ENCODE measurements at places on chromosomes 2 and 18.

DNA sequence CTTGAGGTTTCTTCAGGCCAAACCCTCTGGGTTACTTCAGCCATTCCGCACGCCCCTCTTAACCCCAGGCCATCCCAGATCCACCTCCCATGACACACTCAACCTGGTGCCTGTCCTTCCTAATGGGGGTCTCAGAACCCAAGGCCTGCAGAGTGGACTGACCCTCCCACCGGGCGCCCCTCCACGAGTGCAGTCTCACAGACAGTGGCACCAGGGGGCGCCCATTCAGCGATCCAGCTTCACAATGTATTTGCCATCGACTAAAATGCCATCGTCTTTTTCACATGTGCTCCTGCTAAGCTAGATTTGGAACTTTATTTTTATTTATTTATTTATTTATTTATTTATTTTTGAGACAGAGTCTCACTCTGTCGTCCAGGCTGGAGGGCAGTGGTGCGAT, 38.5 kb downstream of the INPP5D start:
- DNase-seq = no peak

GRCh38 chr18:12287684-12288402, 20.2 kb upstream of the TUBB6 start:
- no peak for DNase-seq

DNA sequence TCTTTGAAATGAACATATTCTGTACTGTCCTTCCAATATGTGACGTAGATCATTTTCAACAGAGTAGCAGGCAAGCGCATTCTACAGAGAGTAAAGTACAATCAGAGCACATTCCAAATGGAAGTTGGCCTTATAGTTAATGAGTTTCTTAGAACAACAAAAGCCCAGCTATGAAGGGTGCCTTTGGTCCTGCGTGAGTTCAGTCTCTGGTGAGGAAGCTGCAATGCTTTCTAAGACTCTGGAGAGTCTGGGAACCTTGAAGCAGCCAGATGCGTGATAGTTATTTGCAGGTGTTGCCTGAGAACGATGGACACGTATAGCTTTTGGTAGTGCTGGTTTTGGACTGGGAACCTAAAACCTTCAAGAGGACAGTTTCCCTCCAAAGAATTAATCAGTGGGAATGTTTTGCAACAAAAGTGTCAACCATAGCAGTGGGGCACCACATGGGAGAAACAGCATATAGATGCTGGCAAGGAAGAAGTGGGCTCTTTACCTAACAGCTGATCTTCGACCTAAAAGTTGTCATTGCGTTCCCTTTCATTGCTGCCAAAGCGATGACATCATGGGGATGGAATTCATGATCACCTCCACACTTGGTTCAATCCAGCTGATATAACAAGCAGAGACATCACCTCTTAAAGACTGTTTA, 9.3 kb upstream of the SNORC start:
- no peak for DNase-seq

GRCh38 chr2:41329040-41329439, 718.8 kb upstream of the PKDCC start:
- DNase-seq = no peak

GRCh38 chr2:28137221-28137620, 246.7 kb downstream of the BABAM2 start:
- no peak for DNase-seq

- DNase-seq = no peak
These were observed 427.1 kb downstream of the RND3 start for GRCh38 chr2:150060341-150060740.

DNA sequence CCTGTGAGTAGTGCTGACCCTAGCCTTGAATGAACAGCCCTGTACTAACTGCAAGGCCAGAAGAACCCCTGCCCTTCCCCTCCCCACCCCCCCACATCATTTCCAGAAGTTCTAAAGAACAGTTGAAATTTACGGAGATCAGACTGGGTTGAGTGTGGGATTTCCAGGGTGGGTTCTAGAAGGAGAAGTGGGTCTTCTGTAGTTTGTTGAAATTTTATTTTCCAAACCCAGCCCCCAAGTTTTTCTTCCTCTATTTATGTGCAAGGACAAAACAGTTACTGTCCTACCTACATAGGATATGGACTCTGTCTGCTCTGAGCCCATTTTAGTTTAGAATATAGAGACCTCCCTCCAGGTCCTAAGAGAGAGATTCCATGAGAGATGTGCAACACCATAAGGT, 26.3 kb upstream of the CASP10 start:
- no peak for DNase-seq

- DNase-seq = no peak
These were observed 286.5 kb upstream of the SYT4 start for GRCh38 chr18:43563780-43564179.

DNA sequence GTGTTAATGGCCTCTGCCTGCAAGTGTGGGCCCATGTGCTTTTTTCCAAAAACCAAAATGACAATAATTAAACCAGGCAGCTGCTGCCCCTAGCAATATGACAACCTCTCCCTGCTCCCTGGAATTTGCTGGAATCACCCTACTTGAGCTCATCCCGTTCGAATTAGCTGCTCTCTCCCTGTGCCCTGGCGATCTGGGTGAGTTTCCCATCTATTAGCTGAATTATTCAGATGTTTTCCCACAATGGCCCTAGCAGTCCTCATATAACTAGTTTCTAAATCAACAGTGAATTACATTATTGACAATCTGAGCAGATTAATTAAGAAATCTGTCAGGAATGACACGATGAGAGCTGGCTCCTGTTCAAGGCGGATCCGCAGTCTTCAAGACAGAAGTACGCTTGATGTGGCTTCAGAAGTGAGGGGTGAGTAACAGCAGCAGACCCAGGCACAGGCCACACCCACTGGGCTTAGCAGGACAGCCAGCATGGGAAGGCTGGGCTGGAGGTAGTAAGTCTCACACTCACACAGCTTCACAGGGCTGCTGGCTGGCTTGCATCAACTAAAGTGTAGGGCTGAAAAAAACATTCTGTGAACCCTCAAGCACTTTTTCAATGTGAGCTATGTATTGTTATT, 366.2 kb upstream of the ID2 start:
- no peak for DNase-seq

- DNase-seq = no peak
These were observed 87.4 kb upstream of the SALL3 start for GRCh38 chr18:78892177-78892576.

DNA sequence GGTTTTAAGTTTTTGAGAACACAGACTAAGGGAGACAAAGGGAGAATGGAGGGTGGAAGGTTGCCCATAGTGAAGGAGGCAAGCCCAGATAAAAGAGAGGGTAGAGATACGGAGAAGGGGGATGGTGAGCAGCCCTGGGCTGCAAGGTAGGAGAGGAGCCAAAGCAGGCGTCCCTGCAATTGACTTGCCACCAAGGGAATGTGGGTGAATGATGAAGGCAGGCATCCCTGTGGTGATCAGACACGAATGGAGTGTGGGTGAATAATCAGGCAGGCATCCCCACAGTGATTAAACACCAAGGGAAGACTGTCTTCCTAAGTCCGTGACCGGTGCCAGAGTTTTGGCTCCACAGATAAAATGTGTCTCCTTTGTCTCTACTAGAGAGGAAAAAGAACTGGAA, 16.5 kb upstream of the ALPK2 start:
- no peak for DNase-seq

DNA sequence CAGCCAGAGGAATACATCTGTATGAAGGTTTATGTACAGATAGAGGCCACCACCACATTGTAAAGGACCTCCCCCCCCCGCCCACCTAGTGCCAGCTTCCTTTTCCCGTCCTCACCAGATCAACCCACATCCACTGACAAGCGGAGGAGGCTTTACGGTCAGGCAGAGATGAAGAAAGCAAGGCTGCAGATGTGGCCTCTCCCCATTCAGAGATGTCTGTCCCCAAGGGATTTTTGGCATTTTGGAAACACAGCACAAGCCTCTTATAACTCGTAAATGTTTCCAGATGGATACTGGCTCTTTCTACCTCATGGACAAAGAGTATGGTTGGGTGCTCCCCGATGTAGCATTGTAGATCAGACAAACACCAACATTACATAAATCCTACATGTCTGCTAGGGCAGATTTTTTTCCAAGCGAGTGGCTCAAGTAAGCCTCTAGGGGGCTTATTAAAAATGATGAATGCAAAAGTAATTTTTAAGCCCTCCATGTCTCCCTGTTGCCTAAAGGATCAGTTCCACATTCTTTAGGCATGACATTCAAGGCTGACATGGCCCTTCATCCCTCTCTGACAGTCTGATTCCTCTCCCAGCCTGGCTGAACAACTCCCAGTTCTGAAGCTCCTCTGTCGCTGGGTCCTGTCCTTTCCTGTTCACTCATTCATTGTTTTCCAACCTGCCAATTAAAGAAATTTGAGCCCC, 11.7 kb downstream of the VIT start:
- no peak for DNase-seq

DNA sequence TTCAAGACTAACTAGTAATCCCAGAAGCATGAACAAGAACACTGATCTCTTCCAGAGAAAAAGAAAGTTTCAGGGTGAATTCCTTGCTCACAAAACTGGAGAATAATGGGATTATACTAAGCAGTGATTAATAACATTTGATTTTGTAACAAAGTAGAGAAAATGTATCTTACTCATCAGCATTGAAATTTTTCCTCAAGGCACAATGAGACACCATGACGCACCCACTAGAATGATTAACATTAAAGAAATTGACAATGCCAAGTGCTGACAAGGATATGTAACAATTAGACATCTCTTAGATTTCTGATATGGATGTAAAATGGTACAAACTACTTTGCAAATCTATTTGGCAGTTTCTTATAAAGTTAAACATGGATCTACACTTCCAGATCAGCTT, 101.1 kb upstream of the EPHA4 start:
- no peak for DNase-seq

GRCh38 chr2:75545922-75546321, 14.8 kb downstream of the EVA1A start:
- no peak for DNase-seq

DNA sequence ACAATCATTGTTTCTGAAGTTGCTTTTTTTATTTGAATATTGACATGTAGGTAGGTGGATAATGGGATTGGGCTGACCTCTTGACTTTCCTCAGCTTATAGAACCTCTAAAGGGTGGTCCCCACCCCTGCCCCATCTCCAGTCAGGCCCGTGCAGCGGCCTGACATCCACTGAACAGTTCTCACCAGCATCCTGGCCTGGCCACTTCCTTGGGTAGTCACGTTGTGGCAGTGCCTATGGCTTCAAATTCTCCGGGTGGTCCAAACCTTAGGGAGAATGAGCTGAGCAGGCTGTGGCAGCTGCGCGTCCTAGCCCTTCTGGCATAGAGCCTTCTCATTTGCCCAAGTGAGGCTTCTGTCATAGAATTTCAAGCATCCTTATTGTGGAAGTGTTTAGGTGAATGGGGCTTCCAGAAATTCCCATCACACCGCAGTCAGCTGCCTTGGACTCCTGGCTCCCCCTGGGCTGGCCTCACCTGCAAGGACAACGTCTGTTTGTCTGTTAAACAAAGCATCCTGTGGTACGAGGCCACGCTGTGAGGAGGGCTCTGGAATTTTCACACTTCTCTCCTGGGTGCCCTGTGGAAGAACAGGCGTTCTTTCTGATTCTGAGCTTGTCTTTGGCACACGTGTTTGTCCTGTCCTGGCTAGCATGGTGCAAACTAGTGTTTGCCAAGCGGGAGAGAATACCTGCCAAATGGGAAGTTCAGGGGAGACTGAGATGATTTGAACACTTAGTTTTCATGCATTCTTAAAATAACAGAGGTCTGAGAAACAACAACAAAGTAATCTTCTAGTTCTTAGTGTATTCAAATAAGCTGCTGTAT, 31.8 kb upstream of the OTOS start:
- no peak for DNase-seq

GRCh38 chr18:59915606-59916005, 15.8 kb downstream of the PMAIP1 start:
- DNase-seq = no peak

DNA sequence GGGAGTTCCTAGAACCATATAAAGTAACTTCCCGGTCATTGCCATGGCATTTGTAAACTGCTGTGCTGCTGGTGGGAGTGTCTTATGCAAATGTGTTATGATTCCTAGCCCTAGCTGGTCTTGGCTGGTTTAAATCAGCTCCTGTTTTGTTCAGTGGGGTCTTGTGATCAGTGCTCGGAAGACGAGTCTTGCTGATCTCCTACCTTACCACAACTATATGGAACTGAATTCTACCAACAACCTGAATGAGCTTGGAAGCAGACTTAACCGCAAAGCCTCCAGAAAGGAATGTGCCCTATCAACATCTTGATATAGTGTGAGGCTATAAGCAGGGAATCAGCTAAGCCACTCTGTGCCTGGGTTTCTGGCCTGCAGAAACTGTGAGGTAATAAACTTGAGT, 33.5 kb downstream of the POLE4 start:
- no peak for DNase-seq

DNA sequence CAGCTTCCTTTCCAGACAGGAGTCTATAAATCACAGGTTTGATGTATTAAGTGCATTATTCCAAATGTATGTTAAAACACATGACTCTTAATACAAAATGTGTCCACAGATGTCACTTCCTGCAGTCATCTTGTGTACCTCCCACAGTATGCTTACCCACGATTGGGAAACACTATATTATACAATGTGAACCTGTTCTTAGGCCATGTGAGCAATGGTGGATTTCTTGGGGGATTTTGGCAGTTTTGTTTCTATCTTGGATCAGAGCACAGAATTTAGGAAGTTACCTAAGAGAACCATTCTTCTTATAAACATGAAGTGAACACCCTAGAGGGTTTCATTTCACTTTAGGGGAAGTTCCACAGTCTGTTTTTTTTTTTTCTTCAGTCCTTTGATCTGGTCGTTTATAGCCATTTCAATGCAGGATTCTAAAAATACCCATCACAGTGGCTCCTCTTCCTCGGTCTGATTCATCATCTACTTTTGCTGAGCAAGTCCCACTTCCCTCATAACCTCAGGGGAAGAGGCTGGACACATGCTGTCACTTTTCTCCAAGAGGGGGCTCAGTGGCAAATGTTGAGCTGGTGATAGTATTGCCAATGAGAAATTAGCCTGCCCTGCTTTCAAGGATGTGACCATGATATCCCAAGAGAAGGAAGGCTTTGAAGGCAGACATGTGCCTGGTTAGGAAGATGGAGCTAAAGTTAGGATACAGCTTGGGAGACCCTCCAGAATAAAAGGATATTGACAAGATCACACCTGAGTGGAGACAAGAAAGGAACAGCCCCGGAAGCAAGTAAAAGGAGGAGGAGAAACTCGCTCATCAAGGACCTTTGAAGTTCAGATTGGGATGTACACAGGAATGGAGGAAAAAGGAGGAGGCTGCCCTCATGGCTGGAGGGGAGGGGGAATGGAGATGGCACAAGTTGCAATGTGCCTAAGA, 22.6 kb downstream of the PLEK start:
- no peak for DNase-seq

- DNase-seq = peak; percentile 36
These were observed 15.4 kb upstream of the RMC1 start for GRCh38 chr18:23487738-23488570.

- no peak for DNase-seq
These were observed 7.7 kb downstream of the SGO2 start for GRCh38 chr2:200533754-200534153.

DNA sequence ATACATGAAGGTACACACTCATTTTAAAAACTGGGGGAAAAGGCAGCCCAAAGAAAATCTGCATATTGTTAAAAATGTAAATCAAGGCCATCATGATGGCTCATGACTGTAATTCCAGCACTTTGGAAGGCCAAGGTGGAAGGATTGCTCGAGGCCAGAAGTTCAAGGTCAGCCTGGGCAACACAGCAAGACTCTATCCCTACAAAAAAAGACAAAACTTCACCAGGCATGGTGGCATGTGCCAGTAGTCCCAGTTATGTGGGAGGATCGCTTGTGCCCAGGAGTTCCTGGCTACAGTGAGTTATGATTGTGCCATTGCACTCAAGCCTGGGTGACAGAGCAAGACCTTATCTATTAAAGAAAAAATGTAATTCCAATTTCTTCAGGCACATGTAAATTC, 34.6 kb upstream of the TMEM247 start:
- DNase-seq = no peak

- DNase-seq = no peak
These were observed 58.9 kb downstream of the BMP10 start for GRCh38 chr2:68812251-68812650.

Data from activated gamma-delta T cell treated with Interleukin-2 at 50 U/mL for 16 hours (primary cell).